ENCODE measurements at places on chromosomes 2 and 18.

- no peak for DNase-seq
Measured at GRCh38 chr2:52072949-52073348, 1041.0 kb upstream of the NRXN1 start.

- no peak for DNase-seq
Measured at GRCh38 chr18:28002841-28003240, 174.1 kb downstream of the CDH2 start.

- no peak for DNase-seq
Measured at GRCh38 chr2:4780679-4781078, 911.5 kb upstream of the SOX11 start.

DNA sequence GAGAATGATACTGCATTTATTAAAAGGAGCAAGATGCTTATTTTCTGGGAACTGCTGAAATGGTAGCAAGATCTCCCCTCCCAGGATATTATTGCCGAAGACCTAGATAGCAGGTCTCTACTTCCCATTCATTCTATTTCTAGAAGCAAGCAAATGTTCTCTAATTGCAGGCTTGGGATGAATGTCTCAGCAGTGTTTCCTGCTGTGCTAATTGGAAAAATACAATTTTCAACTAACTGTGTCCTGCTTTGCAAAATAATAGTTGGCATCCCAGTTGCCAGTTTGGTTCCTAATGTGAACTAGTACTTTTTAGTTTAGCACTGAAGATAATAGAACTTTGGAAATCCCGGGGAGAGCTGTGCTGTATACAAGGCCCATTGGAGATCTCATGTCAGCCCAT is 26.1 kb downstream of the SLC20A1 start:
- no peak for DNase-seq

DNA sequence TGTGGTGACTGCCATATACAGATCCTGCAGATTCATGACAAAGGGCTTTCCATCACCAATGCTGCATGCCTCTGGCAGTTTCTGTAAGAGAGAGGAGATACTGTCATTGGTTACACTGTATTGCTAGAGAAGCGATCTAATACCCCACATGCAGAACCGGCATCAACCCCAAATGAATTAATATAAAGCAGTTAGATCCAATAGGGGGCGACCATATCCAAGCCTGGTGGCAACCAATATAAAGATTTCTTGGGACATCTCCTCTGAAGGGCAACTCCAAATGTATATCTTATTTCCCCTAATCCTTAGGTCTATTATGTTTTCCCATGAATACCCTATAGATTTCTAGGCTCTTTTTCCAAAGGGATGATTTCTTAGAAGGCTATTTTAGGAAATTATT is 17.4 kb upstream of the IHH start:
- DNase-seq: no peak

DNA sequence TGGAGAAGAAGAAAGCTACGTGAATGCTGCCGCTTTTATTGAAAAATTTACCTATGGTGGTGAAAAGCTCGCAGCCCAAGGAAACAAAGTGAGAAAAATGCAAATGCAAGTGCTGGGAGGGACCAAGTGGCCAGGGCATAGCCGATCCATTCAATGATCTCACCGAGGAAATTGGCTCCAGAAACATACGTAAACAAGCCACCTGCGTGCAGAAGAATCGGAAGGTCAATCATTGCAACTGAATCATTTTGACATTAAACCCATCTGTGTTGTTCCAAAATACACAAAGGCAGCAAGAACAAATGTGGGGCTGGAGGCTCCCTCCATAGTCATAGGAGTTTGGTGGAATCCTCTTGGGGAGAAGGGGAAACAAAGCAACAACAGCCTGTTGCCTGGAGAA is 51.5 kb downstream of the SRD5A2 start:
- no peak for DNase-seq

Data from small intestine (tissue), 16 donors.